ENCODE measurements at places on chromosomes 4 and X.

DNA sequence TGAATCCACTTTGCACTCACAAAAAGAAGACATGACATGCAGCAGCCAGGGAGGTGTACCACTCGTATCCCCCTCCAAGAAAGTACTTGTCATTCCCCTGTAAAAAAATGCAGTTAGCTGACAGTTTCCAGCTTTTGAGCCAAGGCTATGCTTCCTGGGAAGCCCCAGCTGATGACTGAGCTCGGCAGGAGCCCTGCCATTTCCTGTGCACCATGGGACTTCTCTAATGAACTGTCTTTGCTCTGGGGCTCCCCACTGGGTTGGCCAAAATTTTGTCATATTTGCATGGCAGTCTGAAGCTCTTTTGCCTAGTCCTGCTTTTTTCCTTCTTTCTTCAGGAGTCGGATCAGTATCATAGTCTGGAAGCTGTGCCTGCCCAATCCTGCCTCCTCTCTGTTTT lies 104.5 kb upstream of the MAOA start:
- DNase-seq, result no peak

DNA sequence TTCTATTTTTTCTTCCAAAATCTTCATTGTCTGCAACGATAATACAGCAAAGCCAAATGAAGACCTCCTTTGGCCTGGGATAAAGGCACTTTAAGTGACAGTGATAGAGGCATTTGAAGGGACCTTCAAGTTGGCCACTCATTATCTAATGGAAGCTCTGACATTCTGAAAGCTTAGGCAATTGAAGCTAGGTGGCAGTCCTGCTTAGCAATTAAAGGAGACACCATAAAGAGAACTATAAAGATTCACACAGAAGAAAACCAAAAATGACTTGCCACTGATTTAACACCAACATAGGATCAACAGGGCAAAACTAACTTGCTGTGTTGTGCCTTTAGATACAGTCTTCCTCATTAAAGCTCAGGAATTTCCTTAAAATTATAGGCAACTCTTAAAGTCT lies 103.3 kb upstream of the TSPAN7 start:
- no peak for DNase-seq

DNA sequence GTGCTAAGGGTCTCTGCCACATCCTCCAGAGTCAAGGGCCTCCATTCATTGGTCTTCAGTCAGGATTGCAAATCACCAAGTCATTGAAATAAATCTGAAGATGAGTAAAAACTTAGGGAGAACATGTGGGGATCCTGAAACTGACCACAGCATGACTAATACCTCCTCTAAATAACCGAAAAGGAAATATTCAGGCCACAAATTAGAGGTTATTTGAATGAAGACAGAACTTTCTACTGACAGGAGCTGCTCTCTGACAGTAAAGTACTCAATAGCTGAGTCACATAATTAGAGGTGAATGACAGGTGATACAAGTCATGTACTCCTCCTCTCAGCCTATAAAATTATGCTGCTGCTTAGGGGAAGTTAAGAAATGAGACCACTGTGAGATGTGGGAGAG lies 240.2 kb upstream of the F9 start:
- DNase-seq, result peak; percentile 19

DNA sequence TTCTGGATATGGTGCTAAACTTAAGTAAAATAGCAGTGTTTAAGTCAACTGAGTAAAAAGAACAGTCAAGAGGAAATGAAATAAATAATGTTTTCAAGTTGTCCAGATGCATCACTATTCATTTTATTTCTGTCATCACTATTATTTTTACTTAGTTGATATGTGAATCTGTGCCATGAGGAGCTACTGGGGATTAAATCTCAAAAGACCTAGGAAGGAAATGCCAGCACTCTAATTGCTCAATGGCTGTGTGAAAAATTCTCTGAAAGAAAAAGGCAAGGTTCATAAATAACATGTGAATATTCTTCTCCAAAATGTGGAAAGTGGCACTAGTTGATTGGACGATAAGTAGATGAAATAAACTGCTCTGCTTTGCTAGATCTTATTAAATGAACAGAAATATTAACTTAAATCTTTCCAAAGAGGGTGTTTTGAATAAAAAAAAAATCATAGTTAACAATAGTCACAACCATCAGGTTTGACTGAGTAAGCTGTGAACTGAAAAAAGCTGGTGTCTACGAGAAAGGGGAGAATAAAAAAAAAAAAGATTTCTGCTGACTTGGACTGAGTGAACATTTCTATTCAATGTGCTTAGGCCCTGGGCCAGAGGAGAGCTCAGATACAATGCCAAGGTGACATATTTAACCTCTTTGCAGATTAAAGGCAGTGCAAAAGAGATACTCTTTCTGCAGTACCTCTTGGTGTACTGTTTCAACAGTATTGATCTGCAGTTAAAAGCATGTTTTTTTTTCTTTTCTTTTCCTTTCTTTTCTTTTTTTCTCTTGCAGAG lies 1.6 kb downstream of the SPARCL1 start:
- DNase-seq, result no peak

GRCh38 chr4:82848706-82849105 lies 42.2 kb downstream of the SEC31A start:
- DNase-seq, result no peak

- no peak for DNase-seq
Measured at GRCh38 chr4:158111241-158111640, 61.6 kb downstream of the GASK1B start.

DNA sequence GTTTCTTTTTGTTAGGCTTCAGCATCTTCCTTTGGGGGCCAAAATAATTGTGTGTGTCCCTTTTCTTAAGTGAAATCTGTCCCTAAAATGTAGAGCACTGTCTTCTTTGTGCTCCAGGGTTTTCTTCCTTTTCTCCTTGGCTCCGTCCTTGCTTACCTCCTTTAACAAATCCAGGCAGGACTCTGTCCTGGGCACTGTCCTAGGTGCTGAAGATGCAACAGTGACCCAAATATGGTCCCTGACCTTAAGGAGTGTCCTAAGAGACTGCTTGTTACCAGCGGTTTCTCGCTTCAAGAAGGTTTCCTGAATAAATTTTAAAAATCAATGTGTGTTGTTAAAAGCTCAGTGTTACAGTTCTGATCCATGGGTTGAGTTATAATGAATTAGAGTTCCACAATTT lies 471.8 kb downstream of the KCNIP4 start:
- no peak for DNase-seq

- no peak for DNase-seq
Measured at GRCh38 chr4:107432451-107432850, 287.6 kb downstream of the PAPSS1 start.

- no peak for DNase-seq
Measured at GRCh38 chr4:128787509-128788311, 21.8 kb upstream of the JADE1 start.

DNA sequence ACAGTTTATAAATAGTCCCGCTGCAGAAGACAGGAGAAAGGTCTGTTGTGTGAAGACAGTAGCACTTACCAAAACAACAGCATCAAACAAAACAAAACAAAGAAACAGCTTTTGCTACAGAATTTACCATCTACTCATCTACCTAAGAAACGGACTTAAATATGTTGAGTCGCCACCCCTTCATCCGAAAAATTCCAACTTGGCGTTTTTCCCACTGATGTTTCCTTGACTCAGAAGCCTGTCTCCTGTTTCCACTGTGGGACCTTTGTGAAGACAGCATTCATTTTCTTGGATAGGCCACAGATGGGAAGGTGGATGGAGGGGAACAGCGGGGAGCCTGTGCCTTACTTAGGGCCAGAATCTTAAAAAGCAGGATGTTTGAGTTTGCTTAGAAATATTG lies 1.3 kb upstream of the ITM2A start:
- no peak for DNase-seq

GRCh38 chrX:95040104-95040503 lies 1366.1 kb downstream of the FAM133A start:
- DNase-seq, result no peak

DNA sequence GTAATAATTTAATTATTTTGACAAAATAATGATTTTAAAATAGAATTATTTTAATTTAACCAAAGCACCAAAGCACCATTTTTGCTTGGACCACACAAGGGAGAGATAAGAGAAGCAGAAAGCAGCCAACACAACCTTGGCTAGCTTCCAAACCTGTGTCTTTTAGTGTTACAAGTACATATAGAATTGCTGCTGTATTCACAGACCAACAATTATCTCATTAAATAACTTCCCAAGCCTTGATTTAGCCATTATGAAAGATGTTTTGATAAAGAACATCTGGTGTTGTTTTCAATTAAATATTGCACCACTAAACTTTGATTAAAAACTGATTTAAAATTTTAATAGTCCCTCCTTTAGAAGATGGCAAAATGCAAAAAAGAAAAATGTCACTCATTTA lies 14.0 kb upstream of the IGFBP7 start:
- DNase-seq, result no peak

DNA sequence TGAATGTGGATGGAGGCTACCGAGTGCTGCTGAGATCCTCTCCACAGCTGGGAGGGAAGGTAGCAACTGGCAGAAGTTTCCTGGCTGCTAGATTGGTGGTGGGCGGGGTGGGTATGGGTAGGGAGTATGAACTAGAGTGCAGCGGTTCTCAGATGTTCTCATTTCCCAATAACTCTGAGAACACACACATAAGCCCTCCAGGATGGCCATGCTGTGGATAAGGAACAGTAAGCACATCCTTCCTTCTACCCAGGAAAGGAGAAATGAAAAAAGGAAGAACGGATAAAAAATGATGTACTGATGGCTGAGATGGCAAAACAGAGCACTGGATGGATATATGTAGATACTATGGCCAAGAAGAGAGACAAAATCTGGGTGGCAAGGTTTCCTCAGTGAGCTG lies 116.0 kb downstream of the ZNF827 start:
- no peak for DNase-seq

DNA sequence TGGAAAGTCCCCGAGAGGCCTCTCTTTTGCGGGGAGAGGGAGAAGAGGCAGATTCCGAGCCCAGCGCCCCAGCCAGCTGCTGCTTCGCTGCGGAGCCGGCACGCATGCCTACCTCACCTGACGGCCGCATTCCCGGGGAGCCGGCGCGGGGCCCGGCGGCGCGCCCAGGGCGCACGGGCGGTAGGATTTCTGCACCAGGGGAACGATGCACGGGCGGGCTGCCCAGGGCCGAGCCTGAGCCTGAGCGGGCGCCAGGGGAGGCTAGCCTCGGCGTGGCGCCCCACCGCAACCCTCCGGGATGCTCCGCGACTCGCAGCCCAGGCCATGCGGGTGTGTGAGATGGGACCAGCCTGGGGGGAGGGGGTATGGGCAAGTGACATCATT lies 81.3 kb upstream of the SCML1 start:
- no peak for DNase-seq

GRCh38 chr4:83855044-83855443 lies 319.1 kb downstream of the GPAT3 start:
- DNase-seq, result no peak

- no peak for DNase-seq
Measured at GRCh38 chrX:119622356-119623232, 16.4 kb upstream of the NKRF start.

DNA sequence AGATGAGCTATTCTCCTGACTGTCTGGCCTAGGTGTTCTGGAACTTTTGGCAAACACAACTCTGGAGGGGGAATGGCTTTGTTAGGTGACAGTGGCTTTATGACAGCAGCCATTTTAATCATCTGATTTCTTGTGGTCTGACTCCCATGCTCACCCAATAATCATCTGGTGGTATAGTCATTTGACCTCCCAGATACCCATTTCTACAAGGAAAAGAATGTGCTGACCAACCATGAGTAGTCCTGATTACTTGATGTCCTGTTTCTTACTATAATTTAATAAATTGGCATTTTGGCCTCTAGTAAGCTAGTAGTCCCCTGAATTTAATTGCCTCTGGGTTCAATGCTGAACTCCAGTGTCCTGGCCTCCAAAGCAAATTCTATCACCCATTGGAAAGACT lies 109.9 kb upstream of the DUSP21 start:
- no peak for DNase-seq

- no peak for DNase-seq
Measured at GRCh38 chrX:3779546-3779945, 66.1 kb upstream of the PRKX start.

Measured in activated CD4-positive, alpha-beta T cell treated with anti-CD3 and anti-CD28 coated beads, Interleukin-2, Interleukin-4, amounts not matched to agents 100 ng/mL and 50 ng/mL, durations not matched to agents 16 hours and 8 hours (primary cell).